NCI-H2227 treated with DMSO at 0.1 percent for 48 hours (cell line): ENCODE measurements at places on chromosomes 4 and X.

- no peak for DNase-seq
Measured at GRCh38 chrX:19727887-19728648, 159.3 kb downstream of the SH3KBP1 start.

DNA sequence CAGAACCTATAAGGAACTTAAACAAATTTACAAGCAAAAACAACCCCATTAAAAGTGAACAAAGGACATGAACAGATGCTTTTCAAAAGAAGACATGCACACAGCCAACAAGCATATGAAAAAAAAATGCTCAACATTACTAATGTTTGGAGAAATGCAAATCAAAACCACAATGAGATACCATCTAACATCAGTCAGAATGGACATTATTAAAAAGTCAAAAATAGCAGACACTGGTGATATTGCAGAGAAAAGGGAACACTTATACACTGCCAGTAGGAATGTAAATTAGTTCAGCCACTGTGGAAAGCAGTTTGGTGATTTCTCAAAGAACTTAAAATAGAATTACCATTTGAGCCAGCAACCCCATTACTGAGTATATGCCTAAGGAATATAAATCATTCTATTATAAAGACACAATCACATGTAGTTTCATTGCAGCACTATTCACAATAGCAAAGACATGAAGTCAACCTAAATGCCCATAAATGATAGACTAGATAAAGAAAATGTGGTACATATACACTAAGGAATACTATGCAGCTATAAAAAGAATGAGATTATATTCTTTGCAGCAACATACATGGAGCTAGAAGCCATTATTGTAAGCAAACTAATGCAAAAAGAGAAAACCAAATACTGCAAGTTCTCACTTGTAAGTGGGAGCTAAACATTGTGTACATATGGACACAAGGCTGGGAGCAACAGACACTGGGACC is 1509.4 kb downstream of the TECRL start:
- no peak for DNase-seq

GRCh38 chr4:176875446-176875930 is 82.8 kb upstream of the VEGFC start:
- no peak for DNase-seq

DNA sequence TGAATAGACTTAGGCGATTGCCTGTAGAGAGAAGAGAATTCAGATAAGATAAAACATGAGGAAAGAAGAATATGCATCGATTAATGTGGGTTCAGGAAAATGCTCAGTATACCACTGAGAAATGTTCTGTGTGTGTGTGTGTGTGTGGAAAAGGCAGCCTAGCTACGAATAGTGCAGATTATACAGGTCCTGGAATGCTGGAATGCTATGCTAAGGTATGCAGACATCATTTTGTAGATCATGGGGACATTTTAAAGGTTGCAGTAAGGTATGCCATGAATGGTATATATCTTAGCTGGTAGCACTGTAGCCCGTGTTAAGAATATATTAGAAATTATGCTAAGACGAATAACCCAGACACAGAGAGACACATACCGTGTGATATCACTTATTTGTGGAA is 267.9 kb downstream of the TLL1 start:
- DNase-seq = no peak

DNA sequence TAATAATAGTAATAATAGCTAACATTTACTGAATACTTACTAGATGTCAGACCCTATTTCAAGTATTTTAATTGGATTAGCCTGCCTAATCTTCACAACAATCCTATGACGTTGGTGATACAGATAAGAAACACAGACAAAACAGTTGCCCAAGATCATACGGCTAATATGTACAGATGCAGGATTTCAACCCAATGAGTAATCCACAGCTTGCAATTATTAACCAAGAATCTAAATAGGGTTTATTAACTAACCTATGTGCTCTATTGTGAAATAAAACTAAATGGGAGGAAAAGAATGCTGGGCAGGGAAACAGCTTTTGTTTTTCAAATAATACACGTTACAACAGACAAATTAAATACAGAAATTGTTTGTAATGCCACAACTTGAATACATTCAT is 23.4 kb downstream of the FBXO8 start:
- DNase-seq = no peak

DNA sequence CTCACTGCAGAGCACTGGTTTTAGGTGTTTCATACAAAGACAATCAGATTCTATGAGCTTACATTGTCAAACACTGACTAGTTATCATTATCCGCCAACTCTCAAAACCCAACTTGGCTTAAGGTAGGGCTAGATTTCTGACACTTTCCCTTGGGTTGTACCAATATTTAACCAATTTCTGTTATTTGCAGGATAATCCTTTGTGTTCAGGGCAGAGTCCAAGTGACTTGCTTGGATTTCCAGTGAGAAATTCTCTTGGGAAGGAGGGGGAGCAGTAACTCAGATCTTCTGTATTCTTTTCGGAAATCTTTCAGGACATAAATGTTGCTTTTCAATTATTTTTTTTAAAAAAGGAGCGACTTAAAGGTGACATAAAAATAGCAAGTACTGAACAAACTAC is 23.1 kb downstream of the DGKK start:
- DNase-seq = no peak

GRCh38 chrX:40282348-40282747 is 184.6 kb upstream of the BCOR start:
- no peak for DNase-seq

DNA sequence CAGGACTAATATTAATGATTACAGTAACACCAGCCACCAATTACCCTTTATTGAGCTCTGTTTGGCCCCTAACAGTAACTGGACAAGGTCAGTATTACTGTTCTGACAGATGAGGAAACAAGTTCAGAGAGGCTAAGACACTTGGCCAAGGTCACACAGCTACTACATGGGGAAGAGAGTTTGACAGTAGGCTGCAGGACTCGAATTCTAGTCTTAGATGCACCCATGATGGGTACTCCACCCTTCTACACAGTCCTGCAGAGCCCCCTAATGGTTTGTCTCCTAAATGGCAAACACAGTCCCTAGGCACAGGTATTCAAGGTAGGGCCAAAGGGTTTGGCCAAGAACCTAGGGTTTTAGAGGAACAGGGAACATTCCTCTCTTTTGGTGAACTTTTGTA is 93.9 kb downstream of the NSUN7 start:
- DNase-seq = no peak

DNA sequence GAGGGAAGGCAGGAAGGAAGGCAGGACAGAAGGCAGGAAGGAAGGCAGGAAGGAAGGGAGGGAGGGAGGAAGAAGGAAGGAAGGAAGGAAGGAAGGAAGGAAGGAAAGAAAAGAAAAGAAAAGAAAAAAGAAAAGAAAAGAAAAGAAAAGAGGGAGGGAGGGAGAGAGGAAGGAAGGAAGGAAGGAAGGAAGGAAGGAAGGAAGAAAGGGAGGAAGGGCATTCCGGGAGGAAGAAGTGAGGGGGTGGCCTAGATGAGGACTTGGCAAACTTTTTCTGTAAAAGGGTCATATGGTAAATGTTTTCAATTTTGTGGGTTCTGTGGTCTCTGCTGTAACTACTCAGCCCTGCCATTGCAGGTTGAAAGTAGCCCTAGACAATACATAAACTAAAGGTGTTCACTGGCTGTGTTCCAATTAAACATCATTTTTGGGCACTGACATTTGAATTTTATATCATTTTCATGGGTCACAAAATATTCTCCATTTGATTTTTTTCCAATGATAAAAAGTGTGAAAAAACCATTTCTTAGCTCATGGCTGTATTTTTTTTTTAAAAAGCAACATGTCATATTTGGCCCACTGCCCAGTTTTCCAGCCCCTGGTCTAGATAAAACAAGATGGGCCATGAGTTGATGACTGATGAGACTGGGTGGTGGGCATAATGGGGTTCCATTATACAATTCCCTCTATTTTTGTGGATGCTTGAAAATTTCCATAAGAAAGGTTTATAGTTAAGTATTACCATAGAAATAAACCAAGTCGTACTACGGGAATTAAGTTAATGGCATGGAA is 3.1 kb downstream of the ZNF630 start:
- DNase-seq = no peak

DNA sequence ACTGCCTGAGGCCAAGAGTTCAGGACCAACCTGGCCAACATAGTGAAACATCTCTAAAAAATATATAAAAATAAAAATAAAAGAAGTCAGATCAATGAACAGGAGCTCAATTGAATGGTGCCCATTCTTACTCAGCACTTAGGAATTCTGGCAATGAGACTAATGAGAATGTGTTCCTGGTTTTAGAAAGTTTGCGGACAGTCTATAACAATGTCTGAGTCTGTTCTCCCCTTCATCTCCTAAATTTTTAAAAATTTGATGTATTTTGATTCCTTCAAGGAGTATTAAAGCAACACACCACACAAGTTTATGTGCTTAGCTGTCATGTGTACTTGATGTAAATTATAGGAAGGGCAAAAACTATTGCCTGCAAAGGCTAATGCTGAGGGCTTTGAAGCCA is 30.6 kb upstream of the KCNIP4 start:
- DNase-seq = no peak
